Stimulated activated naive CD4-positive, alpha-beta T cell (primary cell): ENCODE measurements at places on chromosomes 2 and 18.

DNA sequence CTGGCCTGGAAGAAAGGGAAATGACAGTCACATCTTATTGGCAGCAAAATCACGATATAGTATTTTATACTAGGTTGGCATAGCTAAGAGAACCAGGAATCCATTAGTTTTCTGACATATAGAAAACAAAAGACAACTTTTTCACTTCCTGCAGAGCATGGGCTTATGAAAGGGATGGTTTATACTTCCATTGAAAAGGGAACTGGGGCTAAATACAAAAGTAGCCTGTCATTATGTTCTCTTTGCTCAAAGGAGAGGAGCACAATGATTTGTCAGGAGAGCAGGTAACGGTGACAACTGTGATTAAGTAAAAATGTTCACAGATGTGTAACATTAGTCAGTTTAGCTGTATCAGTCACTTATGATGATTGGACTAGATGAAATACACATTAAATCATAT, 46.4 kb downstream of the SLC25A12 start:
- DNase-seq: no peak

DNA sequence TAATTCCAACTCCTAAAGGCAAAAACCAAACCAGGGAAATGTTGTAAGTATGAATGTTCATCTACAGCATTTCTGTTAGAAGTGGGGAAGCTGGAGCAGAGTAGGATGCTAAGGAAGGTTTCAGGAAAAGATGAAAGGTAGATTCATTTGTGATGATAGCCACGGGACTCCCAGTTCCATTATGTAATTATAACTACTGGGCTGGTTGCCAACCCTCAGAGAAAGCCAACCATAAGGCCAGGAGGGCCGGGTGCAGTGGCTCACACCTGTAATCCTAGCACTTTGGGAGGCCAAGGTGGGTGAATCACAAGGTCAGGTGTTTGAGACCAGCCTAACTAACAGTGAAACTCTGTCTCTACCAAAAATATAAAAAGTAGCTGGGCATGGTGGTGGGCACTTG, 288.9 kb upstream of the ETAA1 start:
- DNase-seq: no peak

DNA sequence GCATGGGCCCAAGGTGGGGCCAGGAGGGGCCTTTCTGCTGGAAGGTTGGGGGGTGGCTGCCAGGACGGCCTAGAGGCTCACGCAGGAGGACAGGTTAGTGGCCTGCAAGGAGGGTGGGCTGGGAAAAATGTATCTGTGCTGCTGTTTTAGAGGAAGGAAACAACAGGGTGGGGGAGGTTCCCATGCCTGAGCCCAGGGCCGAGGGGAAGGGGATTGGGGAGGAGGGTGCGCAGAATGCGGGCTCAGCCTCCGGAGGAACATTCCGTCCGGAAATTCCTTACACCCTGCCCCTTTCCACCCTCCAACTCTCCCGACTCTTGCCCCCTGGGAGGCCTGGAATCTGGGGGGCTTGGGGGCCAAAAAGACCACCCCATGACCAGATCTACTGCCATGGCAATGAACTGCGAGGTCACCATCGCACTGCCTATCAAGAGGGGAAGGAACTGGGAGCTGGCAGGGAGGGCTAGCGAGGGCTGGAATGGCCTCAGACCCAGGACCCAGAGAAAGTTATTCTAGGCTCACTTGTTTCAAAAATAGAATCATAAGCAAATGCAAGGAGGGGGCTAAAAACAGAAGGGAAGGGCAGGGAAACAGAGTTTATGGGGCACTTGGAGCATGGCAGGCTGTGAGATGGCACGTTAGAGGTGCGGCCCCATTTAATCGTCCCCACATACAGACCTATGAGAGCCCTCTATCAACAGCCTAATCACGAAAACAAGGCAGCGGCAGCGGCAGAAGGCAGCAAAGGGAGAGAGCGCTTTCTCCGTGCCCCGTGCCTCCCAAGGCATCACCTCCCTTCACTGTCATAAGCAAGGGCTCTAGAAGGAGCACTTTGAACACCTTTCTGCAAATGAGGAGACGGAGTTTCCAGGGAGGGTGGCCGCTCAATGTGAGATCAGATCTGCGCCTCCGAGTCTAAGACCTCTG, 90.4 kb downstream of the TNS1 start:
- no peak for DNase-seq

GRCh38 chr2:33497221-33497650, 20.8 kb downstream of the RASGRP3 start:
- no peak for DNase-seq

DNA sequence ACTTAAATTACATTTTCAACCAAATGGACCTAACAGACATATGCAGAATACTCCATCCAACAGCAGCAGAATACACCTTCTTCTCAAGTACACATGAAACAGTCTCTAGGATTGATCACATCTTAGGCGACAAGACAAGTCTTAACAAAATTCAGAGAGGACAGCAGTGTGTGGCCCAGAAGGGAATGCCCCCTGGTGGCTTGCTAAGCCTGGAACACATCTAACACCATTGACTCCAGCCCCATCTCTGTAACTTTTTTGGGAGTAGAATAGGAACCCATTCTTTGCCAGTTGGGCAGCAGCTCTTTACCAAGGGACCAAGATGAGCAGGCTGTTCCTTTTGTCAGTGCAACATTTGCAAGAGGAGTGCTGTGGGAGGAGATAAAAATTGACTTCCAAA, 249.9 kb downstream of the PLCL1 start:
- DNase-seq: peak; percentile 18

DNA sequence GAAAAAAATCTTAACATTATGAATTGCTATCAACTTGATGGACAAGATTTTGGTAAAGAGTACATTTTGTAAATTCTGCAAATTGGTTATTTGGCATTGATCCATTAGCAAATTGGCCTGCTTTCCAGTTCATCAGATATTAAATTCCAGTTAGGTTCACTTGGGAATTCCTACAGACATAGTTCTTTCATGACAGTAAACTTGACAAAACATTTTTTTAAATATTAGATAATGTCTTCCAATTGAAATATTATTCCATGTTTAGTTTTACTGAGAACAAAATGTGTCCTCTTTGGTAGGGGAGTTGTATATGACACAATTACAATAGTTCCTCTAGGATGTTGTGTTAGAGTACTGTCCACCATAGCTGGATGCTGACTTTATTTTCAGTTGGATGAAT, 141.9 kb downstream of the LCLAT1 start:
- DNase-seq: no peak

DNA sequence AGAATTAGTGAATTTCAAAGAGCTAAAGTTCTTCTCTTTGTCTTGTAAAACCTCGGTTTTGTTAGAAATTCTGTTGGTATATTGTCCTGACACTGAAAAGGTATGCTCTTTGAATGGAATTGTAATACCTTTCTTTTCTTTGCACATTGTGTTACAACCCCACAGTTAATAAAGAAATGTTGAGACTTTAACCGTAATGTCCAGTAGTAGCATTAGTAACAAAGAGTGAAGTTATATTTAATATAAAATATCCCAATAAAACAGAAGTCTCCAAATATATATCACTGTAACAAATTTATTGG, 69.8 kb downstream of the EHBP1 start:
- DNase-seq: no peak
